ENCODE measurements at places on chromosomes 5 and 9.

DNA sequence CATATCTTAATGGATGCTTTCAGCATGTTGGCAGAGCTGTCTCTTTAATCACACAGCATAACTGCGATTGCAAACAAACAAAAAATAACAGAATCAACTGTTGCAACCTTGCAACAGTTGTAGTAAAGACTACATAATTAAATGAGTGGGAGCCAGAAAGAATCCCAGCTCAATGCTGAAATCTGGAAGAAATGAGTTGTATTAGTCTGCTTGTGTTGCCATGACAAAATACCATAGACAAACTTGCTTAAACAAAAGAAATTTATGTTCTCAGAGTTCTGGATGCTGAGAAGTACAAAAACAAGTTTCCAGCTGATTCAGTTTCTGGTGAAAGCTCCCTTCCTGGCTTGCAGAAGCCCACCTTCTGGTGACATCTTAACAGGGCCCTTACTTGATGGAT lies 260.9 kb upstream of the TUSC1 start:
- DNase-seq: no peak

- DNase-seq: no peak
Observed at GRCh38 chr5:88058625-88059024, 210.0 kb downstream of the TMEM161B start.

- no peak for DNase-seq
Observed at GRCh38 chr5:149397530-149397929, 18.4 kb upstream of the IL17B start.

GRCh38 chr9:90007516-90008440 lies 403.0 kb downstream of the GADD45G start:
- DNase-seq: no peak

GRCh38 chr9:84857211-84857610 lies 187.7 kb downstream of the NTRK2 start:
- DNase-seq: no peak

DNA sequence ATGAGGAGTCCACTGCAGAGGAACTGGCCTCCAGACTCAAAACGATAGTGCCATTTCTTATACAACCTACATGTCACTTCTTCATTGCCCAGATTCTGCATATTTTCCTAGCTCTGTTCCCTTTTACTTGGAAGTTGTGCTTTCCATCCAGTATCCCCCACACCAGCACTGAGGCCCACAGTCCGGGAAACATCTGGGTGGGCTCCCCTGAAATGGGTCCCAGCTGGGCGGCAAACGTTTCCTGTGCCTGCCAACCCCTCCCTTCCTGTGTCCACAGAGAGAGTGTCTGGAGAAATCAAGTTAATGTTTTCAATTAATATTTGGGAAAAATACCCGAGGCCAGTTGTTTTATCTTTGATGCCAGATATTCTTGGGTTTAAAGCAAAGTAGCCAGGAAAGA lies 111.8 kb downstream of the COL23A1 start:
- no peak for DNase-seq

DNA sequence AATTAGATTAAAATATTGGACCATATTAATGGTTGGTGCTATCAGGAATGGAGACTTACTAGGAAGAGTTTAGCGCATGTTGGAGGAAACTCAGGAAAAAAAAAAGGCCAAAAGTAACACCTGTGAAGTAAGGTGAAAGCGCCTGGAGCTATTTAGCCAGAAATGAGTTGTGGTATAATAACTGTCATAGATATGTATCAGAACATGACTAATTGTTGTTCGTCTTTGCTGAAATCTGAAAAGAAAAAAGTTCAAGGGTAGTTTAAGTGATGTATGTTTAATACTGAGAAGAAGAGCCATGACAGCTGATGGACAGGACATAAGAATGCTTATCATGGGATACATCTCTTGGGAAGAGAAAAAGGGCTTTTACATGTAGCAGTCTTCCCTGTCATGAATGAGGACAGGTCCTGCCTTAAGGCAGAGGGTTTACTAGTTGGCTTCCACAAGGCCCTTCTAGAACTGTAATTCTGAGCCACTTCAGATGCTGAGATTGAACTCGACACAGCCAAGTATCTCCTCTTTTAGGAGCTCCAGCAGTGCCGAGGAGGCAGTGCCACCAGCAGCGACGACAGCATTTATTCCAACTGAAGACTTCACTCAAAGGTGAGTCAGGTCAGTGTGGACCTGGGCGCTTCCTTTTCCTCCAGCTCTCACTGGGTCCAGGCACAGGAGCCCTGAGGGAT lies 940 bp upstream of the CAMK4 start:
- no peak for DNase-seq

GRCh38 chr5:151156507-151157420 lies 815 bp downstream of the ANXA6 start:
- no peak for DNase-seq

- no peak for DNase-seq
Observed at GRCh38 chr5:32534041-32534440, 51.3 kb upstream of the SUB1 start.

- DNase-seq: no peak
Observed at GRCh38 chr9:34098307-34098706, 28.2 kb downstream of the DCAF12 start.

DNA sequence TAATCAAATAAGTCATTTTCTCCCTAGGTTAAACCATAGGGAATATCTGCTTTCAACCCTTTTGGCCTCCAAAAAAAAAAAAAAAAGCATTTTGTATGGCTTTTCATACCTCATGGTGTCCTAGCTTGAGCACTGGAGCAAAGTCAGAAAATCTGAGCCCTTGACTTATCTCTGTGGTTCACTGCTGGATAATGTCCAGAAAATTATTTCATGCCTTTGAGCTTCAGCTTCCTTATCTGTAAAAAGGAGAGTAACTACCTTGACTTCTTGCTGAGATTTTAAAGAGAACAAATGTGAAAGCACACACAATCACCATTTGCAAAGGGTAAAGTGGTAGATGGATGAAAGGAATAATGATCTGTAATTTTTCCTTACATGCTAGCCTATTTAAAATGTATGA lies 165.9 kb downstream of the ALDH1A1 start:
- no peak for DNase-seq

GRCh38 chr9:92986176-92987119 lies 39.1 kb downstream of the FGD3 start:
- no peak for DNase-seq

DNA sequence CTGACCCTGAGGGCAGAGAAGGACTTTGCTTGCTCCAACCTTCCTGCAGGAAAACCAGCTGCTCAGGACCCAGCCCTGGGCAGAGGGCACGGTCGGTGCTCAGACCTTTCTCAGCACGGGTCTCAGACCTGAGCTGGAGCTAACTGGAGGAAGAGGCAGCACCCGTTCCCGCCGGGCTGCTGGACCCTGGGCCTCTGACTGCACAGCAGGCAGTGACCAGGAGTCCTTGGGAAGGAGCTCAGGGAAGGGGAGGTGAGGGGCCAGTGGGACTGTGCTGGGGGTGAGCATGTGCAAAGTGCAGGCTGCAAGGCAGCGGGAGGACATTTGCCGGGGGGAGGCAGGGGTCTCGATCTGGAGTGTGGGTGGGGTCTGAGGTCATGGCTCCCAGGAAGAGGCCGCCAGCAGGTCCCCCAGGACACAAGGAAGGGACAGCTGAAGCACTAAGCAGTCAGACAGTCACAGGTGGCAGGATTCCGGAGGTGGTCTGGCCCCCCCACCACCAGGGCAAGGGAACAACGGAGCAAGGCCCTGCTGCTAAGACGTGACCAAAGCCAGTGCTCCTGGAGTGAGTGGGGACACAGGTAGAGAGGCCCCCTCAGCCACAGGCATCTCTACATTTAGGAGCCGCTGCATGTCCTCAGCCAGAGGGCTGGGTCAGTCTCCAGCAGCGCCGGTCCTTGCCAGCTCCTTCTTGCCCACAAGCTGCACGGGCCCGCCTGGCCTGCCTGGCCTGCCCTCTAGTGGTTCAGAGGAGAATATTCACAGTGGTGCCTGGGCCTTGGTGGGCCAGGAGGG lies 4.8 kb upstream of the DPM2 start:
- DNase-seq: no peak

- no peak for DNase-seq
Observed at GRCh38 chr5:155871623-155872022, 455.3 kb upstream of the SGCD start.

DNA sequence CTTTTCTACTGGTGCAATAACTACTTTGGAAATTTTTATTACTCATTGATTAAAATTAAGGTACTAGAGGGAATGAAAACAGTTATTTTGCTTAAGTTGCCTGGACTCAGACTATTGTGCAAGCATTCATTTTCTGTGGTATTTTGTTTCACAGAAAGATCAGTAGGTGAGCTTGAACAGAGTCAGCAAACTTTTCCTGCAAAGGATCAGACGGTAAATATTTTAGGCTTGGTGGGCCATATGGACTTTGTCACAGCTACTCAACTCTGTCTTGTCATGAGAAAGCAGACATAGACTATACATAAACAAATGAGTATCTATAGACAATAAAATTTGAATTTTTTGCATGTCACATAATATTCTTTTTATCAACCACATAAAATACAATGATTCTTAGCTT lies 1036.4 kb downstream of the NR2F1-AS1 start:
- no peak for DNase-seq

DNA sequence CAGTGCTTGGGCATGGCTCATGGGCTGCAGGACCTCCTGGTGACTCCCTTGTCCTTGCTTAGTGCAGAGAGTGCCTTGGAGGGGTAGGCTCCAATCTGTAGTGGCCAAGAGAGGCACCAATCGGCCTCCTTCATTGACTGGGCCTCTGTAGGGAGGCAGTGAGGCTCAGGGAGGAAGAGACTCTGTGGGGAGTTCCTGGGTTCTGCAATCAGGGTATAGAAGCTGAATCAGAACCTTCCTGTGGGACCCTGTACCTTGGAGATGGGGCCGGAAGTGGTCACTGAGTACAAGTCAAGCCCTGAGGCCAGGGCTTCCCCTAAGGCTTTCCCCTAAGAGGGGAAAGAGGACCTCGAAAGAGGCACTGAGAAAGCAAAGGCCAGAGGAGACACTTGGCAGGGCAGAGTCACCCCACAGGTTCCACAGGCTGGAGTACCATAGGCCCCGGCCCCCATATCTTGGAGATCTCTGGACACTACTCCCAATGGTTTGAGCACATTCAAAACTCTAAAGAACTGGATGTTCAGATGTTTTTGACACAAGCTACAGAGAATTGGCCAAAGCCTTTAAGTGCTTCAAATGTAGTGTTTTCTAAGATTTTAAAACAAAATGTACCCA lies 190.5 kb downstream of the HSPA4 start:
- DNase-seq: no peak

DNA sequence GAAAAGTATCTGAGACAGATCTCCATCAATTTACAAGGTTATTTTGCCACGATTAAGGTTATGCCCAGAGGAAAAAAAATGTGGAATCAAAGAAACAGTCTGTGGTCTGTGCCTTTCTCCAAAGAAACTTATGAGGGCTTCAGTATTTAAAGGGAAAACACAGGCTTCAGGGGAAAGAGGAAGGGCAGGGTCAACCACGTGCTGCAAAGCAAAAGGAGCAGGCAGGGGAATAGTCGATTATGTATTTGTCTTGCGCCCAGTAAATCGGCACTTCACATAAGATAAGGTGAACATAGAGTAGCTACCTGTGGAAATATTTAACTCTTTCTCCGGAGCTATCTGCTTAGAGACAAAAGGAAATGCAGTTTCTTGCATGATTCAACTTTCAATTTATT lies 343.7 kb downstream of the RAB3C start:
- DNase-seq: no peak

DNA sequence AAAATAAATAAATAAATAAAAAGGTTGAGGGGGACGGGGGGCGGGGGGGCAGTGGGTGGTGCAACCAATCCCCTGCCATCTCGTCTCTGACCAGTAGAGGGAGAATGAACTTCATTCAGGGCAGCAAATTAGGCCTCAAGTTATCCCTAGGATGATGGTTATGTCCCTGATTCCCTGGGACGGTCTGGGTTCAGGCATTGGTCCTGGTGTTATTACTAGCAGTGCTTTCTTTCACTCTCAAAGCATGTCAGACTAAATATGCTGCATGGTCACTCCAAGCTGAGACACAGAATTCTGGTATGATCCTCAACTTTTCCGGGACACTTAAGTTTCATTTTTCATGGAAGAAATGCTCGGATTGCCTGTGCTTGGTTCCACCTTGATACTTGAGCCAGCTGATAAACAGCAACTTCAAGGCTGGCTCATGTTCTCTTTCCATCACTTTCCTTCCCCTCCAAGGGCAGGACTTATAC lies 59.4 kb downstream of the DAP start:
- no peak for DNase-seq

GRCh38 chr5:60161340-60161934 lies 267.9 kb upstream of the PDE4D start:
- no peak for DNase-seq

GRCh38 chr9:27310582-27310981 lies 13.6 kb upstream of the EQTN start:
- DNase-seq: no peak

DNA sequence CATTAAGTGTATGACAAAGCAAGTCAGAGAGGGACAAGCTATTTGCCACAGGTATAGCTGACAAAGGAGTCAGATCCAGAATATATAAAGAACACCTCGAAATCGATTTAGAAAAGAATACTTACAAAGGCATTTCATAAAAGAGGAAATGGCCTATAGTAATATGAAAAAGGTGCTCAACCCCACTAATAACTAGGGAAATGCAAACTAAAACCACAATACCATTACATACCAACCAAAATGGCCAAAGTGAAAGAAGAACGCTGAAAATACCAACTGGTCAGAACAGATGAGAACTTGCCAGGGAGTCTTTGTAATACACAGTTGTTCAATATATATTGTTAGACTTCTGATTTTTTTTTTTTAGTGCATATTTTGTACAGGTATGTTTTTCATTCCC lies 152.9 kb downstream of the CDC42SE2 start:
- no peak for DNase-seq

GRCh38 chr5:137032929-137033328 lies 466.2 kb downstream of the SPOCK1 start:
- DNase-seq: no peak

- no peak for DNase-seq
Observed at GRCh38 chr9:110303133-110303532, 34.5 kb downstream of the TXNDC8 start.

GRCh38 chr9:111891910-111892499 lies 4.6 kb upstream of the UGCG start:
- no peak for DNase-seq

- DNase-seq: no peak
Observed at GRCh38 chr5:129406440-129406839, 53.7 kb upstream of the ADAMTS19 start.

GRCh38 chr9:27383524-27383923 lies 86.6 kb upstream of the EQTN start:
- DNase-seq: no peak

DNA sequence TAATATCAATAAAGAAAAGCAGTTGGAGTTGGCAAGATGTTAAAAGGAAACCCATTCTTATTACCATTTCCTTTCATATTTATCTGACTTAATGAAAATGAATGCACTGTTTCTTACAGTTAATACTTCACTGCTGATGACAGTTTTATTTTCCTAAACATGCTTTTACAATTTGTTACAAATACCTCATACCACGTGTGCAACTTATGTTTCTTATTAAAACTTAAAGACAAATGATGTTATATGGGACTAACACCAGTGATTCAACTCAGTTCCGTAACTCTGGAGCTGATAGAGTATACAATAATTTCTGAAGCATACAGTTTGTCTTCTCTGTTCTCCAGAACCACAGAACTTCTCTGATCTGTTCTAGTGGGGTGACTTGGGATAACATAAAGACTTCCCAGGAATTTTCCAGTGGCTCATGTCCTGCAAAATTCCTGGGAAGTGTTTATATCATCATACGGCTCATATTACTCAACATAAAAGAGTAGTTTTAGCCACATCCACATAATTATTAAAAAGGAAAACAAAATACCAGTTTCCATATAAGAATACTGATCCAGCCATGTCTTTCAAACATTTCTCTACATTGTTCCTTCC lies 1259.0 kb upstream of the C9orf72 start:
- DNase-seq: no peak
